ENCODE measurements at places on chromosomes 6 and 20.
A peak's percentile ranks its signal among the peaks of the same experiment; 100 is the strongest.

DNA sequence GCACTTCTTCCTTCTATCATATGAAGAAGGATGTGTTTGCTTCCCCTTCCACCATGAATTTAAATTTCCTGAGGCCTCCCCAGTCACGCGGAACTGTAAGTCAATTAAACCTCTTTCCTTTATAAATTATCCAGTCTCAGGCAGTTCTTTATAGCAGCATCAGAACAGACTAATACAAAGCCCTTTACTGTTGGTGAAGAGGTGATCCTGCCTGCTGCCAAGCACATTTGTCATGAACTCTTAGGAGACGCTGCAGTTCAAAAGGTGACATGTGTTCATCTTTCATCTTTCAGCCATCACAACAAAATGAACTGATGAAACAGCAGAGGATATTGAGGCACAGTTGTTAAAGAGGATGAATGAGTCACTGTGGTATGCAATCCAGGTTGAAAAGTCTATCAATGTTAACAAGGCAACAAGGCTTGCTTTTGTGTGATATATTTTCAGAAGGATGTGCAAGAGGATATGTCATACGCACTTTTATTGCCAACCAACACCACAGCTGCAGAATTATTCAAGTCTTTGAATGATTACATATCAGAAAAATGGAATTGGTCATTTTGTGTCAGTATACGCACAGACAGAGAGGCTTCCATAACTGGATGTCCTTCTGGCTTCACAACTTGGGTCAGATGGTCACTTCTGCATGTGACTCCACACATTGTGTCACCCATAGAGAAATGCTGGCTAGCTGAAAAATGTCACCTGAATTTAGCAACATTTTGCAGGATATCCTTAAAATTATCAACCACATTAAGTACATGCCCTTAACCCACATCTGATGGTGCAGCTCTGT is 52.4 kb upstream of the PLN start:
- DNase-seq: no peak

GRCh38 chr20:57224641-57225138 is 41.8 kb downstream of the BMP7 start:
- DNase-seq: no peak

GRCh38 chr6:138914701-138915100 is 73.4 kb downstream of the REPS1 start:
- no peak for DNase-seq

DNA sequence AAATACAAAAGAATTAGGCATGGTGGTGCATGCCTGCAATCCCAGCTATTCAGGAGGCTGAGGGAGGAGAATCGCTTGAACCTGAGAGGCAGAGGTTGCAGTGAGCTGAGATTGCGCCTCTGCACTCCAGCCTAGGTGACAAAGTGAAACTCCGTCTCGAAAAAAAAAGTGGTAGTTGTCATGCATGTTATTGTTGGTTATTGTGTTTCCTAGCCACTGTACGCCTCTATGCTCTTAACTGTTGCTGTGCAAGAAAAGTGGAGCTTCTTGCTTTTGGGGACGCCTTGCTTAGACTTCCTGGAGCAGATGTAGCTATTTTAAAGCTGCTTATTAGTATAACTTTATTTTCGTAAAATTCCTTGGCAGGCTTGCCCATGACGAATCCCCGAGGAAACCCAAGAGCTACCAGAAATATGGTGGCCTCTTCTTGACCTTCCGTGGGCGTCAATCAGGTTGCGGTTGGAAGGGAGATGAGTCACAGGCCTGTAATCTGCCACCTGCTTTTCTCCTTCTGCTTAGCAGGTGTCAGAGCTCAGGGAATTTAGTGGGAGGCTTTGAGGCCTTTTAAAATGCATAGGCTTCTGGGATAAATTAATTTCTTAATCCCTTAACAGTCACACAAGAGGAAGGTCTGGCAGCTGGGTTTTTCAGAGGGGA is 17.3 kb downstream of the GABRR2 start:
- peak; percentile 77 for DNase-seq

GRCh38 chr6:81105998-81106397 is 646.5 kb downstream of the TENT5A start:
- DNase-seq: no peak

All from RCC 7860 (cell line).